ENCODE measurements at places on chromosomes 7 and 10.
A peak's percentile ranks its signal among the peaks of the same experiment; 100 is the strongest.

- no peak for DNase-seq
These were observed 16.3 kb upstream of the COL1A2 start for GRCh38 chr7:94378356-94378755.

- DNase-seq, result no peak
These were observed 180.7 kb upstream of the MKI67 start for GRCh38 chr10:128306966-128307365.

DNA sequence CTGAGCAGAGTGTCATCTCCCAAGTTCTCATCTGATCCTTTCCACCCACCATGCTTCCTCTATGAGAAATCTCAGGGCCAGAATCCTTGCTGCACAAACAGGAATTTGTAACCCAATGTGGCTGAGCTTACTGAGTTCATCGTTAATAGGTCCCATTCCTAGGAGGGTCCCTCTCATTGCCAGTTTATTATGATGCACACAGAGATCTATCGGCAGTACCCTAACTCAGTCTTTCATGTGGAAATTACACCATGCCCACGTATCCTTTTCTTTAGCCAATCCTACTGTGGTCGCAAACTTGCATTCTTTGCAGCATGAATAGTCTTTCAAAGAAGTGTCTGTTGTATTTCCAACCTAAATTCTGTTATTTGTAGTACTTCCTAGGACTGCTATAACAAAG is 12.1 kb downstream of the TMEM236 start:
- DNase-seq, result no peak

GRCh38 chr10:71161425-71161824 is 50.9 kb upstream of the UNC5B start:
- no peak for DNase-seq

- DNase-seq, result no peak
These were observed 836.1 kb upstream of the KCND2 start for GRCh38 chr7:119436882-119437281.

GRCh38 chr7:108735814-108736213 is 166.1 kb downstream of the DNAJB9 start:
- no peak for DNase-seq

- no peak for DNase-seq
These were observed 394.9 kb downstream of the DGKB start for GRCh38 chr7:14507617-14508016.

DNA sequence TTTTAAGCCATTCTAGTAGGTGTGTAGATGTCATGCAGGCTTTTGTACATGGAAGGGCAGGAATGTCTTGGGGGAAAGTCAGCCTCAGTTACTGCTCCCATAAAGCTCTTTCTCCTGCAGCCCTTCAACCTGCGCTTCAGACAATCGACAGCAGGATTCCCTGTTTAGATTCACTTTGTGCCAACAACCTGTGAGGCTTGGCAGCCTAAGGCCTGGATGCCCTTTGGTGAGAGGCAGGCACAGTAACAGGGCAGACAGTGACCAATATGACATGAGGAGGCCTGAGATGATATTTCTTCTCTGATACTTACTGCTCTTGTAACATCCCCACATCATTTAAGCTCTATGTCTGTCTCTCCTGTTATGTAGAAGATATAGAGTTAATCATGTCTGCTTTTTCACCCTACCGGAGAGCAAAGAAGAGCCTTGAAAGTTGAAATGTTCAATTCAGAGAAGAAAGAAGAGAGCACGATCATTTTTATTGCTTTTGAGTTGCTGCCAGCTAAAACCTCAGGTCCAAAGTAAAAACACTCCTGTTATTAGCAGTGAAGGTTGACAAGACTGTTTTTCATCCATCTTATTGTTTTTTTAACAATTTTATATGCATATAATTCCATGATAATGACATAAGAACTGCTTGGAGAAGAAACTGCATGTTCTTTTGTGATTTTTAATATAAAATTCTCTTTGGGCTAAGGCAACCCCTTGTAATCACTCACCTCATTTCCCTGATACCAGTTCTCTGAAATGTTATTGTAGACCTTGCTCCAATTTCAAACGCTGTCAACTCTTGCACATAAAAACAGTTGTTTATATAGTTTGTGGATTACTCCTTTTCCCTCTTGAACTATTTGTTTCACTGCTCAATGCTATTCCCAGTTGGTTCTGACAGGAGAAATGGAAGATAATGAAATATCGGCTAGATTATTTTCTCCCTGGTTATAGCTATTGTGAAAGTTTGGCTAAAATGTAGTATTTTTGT is 140.9 kb downstream of the GALNT17 start:
- no peak for DNase-seq

GRCh38 chr7:107836237-107837144 is 33.5 kb upstream of the SLC26A3 start:
- no peak for DNase-seq

DNA sequence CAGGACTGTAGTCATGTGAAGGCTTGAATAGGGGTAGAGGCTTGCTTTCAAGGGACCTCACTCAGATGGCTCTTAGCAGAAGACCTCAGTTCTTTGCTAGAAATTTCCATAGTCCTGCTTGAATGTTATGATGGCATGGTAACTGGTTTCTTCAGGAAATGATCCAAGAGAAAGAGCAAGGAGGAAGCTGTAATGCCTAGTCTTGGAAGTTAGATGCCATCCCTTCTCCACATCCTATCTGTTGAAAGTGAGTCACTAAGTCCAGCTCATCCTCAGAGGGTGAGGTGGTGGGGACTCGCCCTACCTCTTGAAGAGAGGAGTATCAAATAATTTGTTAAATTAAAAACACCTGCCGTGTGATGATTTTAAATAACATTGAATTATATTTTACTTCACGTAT is 4.6 kb downstream of the MGAM start:
- DNase-seq, result no peak

DNA sequence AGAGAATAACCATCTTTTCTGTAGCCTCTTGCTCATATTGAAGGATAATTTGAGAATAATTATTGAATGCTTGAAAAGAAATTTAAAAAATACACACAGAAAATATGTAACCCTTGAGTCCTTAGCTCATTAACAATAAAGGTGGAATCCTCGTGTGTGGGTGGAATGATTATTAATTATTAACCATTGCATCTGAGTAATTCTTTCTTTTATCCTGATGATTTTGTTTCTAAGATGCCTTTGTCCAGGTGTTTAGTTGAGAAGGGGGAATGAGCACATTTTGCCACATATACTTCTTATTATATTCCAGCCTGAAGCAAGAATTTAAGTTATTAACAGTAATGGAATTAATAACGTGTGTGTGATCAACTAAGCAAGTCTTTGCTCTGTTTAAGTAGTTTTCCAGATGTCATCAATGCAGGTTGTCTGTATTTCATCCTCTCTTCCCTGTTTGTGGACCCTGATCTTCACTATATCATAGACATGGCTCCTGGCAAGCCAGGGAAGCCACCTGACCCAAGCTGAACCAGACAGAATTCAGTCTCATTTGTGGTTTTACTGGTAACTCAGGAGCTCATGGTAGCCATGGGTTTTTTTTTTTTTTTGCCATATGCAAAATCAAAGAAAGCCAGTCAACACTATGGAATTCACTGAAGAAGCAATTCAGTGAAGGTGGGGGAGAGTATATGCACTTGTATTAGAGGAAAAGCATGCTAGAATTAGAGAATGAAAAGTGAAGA is 144.3 kb downstream of the KIF20B start:
- DNase-seq, result no peak

DNA sequence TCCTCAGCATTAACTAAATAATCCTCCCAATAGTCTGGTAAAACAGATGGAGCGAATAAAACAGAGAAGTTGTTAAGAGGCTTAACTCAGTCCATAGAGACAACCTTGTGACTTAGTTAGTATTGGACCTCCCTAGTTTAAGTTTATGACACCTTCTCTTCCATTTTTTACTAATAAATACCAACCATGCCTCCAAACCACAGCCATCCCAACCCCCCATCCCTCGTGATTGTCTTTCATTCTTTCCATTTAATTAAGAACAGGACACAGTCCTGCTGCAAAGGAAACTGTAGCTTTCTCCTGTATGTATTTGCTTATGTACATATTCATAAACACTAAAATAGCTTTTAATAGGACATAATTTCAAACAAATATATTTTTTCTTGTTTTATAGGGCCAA is 238.2 kb downstream of the SEMA3D start:
- no peak for DNase-seq

- no peak for DNase-seq
These were observed 115.5 kb downstream of the AGMO start for GRCh38 chr7:15446280-15446679.

GRCh38 chr7:140726281-140726680 is 29.8 kb downstream of the NDUFB2 start:
- peak; percentile 39 for DNase-seq

GRCh38 chr7:135204341-135204749 is 7.0 kb downstream of the WDR91 start:
- no peak for DNase-seq

- no peak for DNase-seq
These were observed 260.1 kb upstream of the AUTS2 start for GRCh38 chr7:69338144-69338543.

DNA sequence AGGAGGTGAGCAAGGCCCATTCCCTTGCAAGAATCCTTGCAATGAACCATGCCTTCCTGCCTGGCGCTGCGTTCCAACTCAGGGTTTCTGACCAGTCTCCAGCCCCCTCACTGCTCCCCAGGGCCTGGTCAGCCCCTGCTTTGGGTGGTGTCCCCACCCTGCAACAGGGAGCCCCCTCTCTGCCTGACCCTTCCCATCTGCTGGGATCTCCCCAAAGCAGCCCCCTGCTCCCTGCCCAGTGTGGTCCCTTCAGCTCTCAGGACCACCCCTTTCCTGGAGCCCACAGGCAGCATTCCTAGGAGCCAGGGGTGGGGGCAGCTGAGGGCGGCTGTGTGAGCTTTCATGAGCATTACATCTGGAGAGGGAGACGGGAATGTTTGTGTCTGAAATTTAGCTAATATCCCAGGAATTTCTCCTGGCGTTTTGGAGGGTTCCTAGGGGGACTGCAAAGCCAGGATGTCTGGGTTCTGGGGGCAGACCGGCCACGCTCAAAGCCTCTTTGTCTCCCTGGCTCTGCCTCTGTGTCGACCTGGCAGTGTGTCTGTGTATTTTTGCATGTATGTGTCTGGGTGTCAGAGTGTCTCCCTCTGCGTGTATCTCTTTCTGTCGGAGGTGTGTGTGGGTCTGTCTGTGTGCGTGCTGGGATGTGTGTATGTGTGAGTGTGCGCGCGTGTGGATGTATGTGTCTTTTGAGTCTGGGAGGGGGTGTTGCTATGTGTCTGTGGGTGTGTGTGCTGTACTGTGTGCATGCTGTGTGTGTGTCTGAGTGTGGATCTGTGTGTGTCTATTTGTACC is 300.5 kb upstream of the ZMIZ1 start:
- no peak for DNase-seq

- no peak for DNase-seq
These were observed 1206.2 kb downstream of the GATA3 start for GRCh38 chr10:9260690-9261089.

DNA sequence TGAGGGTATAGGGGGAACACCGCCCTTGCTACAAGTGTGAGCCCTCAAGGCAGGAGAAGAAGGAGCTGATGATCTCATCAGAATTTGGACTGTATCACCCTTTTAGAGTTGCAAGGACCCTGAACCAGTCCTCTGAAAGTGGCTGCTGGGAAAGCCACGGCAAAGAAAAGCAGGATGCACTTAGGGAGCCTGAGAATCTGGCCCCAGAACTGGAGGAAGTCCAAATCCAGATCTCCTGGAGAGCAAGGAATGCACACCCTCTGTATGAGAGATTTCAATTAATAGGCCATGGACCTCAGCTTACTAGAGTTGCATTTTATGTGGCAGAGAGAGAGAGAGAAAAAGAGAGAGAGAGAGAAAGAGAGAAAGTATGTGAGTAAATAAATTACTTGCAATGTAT is 662.9 kb downstream of the CCSER2 start:
- DNase-seq, result no peak

DNA sequence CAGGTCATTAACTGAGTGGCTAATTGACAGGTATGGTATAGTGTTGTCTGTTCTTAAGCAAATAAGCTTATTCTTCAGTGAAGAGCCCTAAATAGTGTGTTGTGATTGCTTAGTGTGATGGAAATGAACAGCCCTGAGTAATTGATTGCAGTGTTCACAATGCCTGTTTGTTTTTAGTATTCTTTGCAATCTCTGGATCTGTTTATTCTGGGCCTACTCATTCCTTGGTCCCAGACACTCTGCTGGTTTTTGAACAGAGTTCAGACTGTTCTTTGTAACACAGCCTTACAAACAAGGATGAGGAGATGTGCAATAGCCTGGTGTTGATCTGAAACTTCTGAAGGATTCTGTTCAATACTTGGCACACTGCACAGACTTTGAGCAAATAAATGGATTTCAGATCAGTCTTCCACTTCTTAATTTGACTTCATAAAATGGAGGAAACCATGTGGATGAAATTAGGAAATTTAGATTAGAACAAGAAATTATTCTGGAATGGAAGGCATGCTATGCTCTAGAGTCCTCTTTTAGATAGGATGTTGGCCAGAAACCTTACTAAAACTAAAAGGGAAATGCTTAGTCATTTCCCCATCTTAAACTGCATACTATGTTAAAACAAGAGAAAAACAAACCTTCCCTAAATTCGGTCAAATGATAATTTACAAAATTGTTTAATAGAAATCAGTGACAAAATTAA is 444.2 kb upstream of the SEMA3D start:
- peak; percentile 48 for DNase-seq

DNA sequence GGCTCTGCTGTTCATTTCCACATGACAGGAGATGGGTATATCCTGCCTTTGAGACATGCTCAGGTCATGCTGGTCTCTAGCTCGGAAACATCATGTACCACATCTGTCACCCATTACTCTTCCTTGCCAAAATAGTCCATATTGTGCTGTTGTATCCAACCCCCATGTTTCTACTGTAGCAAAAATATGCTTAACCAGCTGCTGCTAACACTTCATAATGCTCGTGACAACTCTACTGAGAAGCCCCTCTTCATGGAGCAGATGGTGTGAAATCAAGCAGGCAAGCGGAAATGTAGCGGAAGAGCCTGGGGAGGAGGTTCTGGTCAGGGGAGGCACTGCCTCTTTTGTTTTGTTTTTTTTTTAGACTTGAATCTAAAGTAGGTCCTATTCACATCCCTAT is 82.9 kb downstream of the NPY start:
- DNase-seq, result no peak

DNA sequence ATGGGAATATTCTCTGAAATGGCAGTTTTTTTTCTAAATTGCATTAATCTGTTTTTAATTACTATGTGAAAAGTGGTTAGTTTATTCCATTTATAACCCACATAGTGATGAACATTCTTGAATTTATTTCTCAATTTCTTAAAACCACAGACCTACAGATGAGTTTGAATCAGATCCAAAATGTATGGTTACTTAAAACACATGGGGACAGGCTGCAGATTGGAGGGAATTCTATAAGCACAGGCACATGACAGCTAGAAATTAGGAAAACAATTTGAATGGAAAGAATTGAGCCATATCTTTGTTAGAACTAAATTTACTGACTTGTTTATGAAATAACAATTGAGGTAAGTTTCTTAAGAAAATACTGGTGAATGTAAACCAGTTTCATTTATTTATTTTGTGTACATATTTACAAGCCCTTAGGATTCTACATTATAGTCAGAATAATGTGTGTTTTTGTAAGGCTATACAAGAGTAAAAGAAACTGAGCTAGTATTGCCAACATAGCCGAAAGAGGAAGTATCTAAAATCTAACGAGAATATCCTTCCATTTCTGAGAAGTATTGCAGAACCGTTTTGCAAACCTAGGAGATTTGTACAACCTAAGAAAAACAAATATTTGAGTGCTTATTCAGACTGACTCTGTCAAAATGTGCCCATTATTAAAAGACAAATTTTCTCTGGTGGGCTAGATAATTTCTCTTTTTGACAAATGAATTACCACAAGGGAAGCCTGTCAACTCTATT is 434.3 kb upstream of the SEMA3D start:
- DNase-seq, result peak; percentile 94
